ENCODE measurements at places on chromosomes 2 and 18. TPM values are rescaled to one million over a fixed set of nuclear protein-coding genes. Genes with fewer than 3 reads are reported as not detected.

Gene DUSP11
- total RNA-seq = 16.9 TPM

Gene CCBE1
- 1.8 TPM for total RNA-seq

Gene POMC
- total RNA-seq = 3.9 TPM

Gene ALPG
- not detected for total RNA-seq

Gene ABI2
- 63.5 TPM for total RNA-seq

DNA sequence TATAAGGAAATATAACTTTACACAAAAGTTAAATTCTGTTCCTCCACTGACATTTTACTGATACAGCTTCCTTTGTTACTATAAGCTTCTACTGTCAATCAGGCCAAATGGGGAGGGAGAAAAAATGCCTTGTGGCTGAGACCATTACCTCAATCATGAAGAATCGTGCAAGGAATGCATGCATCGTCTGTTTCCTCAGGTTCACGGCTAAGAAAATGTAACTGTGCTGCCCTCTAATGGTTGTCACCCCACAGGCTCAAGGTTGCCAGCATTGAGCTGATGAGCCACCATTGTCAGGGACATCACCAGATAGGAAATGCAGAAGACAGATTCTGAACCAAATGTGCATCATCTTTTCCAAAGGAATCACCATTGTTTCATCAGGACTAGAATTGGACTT, 426.9 kb downstream of the CDH2 start:
- DNase-seq = peak; percentile 81

DNA sequence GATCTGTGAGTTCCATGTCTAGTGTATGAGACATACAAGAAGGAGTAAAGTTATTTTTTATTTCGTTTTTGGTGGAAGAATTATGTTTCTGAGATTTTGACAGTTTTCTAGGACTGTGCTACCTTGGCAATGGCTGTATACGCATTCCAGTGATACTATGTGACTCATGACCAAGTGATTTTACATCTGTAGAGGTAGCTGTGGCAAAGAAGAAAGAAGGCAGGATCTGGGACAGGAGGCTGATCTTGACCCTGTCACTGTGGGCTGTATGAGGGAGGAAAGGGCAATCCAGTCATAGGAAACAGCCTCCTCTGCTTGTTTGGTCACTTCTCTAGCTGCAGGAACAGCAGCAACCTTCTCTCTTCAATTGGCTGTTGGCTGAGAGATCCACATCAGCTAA, 44.0 kb upstream of the PDCL3 start:
- no peak for DNase-seq

DNA sequence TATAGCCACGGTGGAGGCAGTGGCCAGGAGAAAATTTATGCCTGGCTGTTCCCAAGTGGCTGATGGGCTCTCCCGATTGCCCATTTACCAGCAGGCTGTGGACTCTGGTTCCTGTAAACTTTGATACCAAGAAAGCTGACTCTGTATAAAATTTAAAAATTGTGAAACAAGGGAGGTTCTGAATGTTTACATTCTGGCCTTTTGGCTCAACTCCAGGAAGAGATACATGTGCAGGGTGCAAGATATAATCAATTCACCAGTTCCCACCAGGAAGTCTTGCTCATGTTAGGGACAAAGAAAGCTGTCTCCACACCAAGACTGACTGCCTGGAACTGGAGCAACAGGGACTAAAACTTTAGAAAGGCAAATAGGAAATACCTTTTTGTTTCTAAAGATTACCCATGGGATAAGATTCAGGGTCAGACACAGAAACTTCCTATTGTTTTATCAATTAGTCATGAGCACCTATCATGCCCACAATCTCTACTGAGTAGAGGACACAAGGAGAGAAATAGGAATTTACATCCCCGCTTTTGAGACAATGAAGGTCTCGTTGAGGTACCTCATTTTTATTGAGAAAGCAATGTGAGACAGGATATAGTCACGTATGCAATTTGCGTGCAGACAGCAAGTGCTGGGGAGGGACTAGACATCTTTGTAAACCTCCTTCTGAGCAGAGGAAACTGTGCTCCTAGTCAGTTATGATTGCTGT, 123.5 kb downstream of the LIPG start:
- peak; percentile 79 for DNase-seq

DNA sequence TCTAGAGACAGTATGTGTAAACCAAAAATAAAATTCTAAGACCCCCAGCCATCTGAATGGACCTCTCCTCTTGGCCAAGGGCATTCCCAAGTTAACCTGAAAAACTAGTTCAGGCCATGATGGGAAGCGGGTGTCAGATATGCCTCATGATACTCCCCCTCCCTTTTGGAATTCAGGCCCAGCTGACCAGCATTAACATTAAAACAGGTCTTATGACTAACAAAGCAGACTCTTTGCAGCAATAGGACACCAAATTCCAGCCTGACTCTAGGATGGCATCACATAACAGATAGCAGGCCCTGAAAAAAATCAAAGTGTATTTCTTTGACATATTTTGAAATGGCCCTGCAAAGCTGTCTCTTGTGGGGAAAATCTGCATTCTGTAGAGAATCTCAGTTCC, 73.3 kb upstream of the L3MBTL4 start:
- DNase-seq = no peak

- DNase-seq = no peak
These were observed 87.6 kb downstream of the ACKR3 start for GRCh38 chr2:236657215-236657614.

DNA sequence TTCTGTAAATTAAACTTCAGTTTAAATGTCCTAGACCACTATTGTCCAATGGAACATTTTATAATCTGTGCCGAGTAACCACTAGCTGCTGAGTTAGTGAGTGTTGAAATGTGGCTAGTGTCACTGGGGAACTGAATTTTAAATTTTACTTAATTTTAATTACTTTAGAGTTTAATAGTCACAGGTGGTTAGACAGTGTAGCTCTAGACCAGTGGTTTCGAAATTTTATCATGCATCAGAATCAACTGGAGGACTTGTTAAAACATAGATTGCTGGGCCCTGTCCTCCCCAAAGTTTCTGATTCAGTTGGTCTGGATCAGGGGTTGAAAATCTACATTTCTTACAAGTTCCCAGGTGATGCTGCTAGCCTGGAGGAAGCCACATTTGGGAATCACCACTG, 110.4 kb downstream of the FMNL2 start:
- DNase-seq = no peak

DNA sequence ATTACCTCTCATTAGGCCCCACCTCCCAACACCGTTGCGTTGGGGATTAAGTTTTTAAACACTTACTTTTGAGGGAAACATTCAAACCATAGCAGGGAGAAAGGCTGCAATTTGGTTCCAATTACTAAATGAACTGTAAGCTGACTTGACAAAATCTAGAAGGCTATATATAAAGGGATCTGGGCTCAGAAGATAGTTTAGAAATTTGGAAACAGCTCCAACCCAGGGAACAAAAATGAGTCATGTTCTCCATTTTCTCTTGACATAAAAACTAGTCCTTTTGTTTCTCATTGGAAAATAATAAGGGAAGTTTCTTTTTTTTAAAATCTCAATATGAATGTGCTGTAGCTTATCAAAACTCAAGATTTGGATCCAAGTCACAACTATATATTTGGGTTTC, 17.5 kb downstream of the MOGAT1 start:
- no peak for DNase-seq

- DNase-seq = no peak
These were observed 1834.1 kb upstream of the PIK3C3 start for GRCh38 chr18:40120796-40121391.

DNA sequence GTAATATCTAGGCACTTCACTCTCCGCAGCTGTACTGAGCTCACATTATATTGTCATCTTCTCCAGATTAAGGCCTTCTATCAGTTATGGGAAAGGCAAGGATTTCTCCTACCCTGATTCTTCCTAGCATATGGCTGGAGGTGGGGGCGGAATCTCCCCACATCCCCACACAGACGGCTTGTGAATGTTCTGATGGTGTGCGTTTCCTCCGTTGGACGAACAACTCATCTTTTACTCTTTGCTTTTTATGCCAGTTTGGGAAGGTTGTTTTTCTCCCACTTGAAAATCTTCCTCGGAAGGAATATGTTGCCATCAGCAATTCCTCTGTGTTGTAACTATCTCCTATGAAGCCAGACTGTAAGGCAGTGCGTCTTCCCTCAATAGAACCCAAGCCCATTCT, 24.3 kb downstream of the KLHL29 start:
- no peak for DNase-seq

DNA sequence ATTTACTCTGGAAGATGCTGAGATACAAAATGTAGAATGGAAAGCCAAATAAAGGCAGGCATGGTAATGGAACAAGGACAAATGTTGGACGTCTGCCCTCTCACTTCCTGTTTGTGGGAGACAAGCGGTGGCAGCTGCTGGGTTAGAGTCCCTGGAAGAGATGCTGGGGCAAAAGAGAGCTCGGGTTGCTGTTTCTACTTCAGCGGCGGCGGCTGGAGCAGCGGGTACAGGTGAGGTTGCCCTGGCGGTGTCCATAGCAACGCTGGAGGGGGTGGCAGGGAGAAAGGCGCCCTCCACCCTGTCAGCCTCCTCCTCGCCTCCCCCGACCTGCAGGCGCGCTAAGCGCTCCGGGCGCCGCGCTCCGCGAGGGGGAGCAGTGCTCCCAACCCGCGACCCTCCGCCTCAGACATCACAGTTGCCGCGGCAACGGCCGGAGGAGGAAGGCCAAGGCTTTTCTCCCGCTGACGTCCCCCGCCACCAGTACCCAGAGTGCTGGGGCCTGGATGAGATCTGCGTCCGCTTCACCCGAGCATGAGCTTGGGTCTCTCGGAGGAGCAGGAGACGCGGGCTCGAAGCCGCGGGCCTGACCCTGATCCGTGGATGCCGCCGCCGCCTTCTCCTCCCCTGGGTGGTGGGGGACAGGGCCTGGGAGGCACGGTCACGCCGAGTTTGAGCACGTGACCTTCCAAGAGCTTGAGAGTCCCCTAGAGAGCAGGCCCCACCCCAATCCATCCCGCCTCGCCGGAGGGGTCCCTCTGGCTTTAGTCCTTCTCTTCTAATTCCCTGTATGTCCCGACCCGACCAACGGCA, 65.6 kb downstream of the NOL4 start:
- peak; percentile 19 for DNase-seq

DNA sequence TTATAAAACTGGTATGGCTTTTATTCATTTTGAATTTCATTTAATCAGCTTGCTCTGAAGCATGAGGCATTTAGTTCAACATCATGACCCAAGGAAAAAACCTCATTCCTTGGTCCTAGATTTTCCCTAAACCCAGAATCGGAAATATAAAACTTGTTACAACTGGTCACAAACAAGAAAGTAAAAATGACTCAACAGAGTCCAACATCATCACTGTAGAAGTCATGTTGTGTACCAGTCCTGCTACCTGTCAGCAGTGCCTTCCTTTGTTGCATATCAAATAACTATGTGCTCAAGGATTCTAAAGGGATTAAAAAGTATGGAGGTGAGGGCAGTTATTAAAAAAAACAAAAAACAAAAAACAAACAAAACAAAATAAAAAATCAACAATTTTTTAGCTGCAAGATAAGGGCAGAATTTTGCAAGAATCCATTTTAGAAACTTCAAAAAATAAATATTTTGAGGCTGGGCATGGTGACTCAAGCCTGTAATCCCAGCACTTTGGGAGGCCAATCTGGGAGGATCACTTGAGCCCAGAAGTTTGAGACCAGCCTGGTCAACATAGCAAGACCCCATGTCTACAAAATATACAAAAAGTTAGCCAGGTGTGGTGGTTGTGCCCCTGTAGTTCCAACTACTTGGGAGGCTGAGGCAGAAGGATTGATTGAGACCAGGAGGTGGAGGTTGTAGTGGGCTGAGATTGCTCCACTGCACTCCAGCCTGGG, 18.4 kb downstream of the NCKAP1 start:
- no peak for DNase-seq

DNA sequence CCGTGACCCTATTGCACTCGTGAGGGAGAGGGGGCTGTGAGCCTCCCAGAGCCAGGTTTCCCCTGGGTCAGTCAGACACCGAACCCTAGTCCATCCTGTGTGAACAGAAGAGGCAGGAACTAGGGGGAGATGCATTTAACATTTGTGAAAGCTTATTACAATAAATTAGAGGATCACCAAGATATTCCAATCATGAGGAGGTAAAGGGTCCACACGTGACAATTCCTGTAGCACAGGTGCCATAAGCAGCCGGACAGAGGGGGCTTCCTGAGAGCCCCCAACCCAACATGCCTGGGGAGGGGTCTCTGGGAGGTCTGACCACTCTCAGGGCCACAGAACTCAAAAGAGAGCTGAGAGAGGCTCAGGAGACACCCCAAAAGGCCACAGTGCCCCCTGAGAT, 93.3 kb downstream of the KCNF1 start:
- DNase-seq = no peak

- DNase-seq = no peak
These were observed 60.3 kb downstream of the MEX3C start for GRCh38 chr18:51137026-51137729.

GRCh38 chr18:74493689-74494088, 2.5 kb upstream of the CNDP2 start:
- DNase-seq = peak; percentile 85

- peak; percentile 3 for DNase-seq
These were observed 63.4 kb downstream of the NCKAP5 start for GRCh38 chr2:133504566-133505505.

DNA sequence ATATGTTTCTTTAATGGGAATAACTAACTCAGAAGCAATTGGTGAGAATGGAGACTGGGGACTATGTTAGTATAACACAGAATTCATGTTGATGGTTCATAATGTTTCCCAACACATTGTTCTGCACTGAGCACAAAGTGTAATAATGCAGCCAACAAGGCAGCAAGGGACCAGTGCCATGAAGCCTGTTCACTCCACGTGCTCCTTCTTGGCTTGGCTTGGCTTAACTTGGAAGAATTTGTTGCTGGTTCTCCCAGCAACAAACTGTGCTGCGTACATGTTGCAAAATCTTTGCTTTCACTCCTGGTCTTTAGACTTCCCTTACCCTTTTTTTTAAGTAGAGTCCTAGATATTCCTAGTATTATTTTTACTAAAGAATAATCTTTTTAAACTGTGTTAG, 129.7 kb downstream of the MAP3K20 start:
- DNase-seq = no peak

GRCh38 chr2:113179446-113180045, 5.8 kb downstream of the PSD4 start:
- no peak for DNase-seq

DNA sequence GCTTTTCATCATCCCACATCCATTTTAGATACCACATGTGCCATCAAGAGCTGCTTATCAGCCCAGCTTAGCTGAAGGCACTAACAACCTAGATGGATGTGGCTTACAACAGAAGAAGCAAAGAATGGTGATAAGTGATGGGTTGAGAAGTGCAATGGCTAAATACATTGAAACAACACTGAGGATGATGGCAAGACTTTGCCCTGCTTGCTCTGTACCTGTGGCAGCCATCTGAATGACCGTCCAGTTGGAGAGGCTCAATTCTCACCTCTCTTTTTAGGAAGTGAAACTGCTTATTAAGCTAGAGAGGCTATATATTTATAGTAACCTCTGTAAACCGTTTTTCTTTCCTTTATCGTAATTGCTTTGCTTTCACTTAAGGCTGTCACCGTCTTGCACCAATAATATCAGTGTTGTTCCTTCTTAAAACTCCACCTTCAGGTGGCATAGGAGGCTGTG, 5.7 kb downstream of the GPATCH11 start:
- DNase-seq = no peak

- DNase-seq = no peak
These were observed 132.5 kb downstream of the NDUFA10 start for GRCh38 chr2:239892441-239893235.

GRCh38 chr18:53457068-53457467, 767.4 kb downstream of the MBD2 start:
- peak; percentile 34 for DNase-seq
